Left renal cortex interstitium (tissue), 4 donors: ENCODE measurements at places on chromosomes 7 and 10.

- DNase-seq = no peak
Measured at GRCh38 chr10:84012831-84013458, 126.4 kb upstream of the GHITM start.

DNA sequence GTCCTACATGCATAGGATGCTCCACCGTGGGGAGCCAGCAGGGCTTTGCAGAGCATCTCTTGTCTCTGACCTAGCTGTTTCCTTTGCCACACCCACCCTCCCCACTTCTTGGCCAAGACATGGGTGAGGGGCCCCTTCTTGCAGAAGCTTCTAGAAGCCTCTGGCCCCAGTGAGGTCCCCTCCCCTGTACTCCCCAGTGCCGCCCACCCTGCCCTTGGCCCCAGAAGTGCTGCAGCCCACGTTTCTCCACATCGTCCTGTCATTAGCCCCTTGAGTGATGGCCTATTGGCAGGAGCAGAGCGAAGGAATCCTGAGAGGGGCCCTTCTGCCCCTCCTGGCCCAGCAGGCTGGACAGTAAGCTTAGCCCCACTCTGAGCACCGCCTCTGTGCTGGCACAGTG lies 43.7 kb downstream of the ALOX5 start:
- no peak for DNase-seq

DNA sequence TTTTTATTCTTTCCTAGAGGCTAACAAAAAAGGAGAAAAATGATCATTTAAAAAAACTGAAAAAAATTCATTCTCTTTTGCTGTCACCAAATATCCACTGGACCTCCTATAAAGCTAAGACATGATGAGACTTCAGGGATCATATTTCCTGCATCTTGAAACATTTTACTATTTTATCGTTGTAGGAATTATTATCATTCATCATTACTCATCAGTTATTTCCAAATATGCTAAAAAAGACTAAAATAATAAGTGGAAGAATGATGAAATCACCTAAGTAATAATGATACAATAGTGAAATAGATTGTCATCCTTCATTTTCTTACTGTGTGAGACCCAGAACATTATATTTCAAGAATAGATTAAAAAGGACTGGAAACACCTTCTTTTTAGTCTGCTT lies 28.3 kb downstream of the TAF3 start:
- DNase-seq = no peak

DNA sequence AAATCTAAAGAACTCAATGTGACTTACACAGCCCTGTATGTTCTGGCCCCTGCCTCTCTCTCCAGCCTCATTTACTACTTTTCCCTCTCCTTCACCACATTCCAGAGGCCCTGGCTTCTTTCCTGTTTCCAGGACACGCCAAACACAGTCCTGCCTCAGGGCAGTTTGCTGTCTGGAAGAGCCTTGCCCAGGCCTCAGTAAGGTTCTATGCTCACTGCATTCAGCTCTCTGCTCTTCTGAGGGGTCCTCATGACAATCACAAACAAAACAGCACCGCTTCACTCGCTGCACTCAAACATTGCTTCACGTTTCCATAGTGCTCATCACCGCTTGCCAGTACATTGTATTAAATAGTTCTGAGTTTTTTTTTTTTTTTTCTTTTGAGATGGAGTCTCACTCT lies 35.1 kb upstream of the GARS1 start:
- DNase-seq = no peak

GRCh38 chr10:4109469-4109868 lies 324.5 kb upstream of the KLF6 start:
- DNase-seq = no peak

- DNase-seq = no peak
Measured at GRCh38 chr10:44161184-44161583, 223.7 kb downstream of the CXCL12 start.

GRCh38 chr10:121572859-121573537 lies 25.2 kb downstream of the FGFR2 start:
- DNase-seq = no peak

- no peak for DNase-seq
Measured at GRCh38 chr10:100661520-100661919, 83.9 kb upstream of the PAX2 start.

DNA sequence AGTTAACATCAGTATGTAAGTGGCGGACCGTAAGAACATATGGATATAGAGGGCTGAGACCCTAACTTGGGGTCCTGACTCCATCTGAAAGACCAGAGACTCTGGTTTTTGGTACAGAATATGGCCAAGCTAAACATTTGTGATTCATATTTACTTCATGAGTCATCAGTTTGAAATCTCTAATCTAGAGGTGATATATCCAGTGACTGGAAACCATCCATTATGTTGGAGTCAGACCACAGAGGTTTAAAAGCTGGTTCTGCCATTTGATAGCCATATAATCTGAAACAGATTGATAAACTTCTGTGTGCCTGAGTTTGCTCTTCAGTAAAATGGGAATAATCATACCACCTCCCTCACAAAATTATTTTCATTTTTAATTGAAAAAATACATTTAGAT lies 505.3 kb downstream of the SORCS3 start:
- DNase-seq = no peak

GRCh38 chr7:74526780-74527179 lies 73.1 kb downstream of the GTF2IRD1 start:
- no peak for DNase-seq

DNA sequence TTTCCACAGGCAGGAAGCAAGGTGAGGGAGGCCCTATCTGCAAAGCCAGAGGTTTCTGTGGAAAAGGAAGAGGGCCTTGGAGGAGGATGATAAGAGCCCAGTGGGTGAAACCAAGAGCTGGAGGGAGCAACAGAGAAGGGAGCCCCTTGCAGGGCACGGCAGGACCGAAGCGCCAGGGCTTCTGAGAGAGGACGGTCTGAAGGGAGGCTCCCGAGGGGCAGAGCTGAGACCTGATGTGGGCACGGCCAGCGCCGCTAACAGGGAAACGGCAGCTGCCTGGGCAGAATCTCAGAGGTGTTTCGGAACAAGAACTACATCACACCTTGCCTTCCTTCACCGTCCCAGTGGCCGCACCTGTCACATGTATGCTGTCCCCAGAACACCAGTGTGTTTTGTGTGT lies 144.3 kb upstream of the ADARB2 start:
- DNase-seq = no peak

GRCh38 chr7:73920406-73921134 lies 59.6 kb downstream of the TMEM270 start:
- no peak for DNase-seq

GRCh38 chr10:112497347-112497950 lies 50.4 kb downstream of the VTI1A start:
- no peak for DNase-seq

GRCh38 chr10:26085549-26085948 lies 131.0 kb upstream of the GAD2 start:
- no peak for DNase-seq
